ENCODE measurements at places on chromosomes 4 and X. TPM values are rescaled to one million over a fixed set of nuclear protein-coding genes. Genes with fewer than 3 reads are reported as not detected.

- DNase-seq = no peak
These were observed 112.3 kb downstream of the PCDH19 start for GRCh38 chrX:100297728-100298127.

DNA sequence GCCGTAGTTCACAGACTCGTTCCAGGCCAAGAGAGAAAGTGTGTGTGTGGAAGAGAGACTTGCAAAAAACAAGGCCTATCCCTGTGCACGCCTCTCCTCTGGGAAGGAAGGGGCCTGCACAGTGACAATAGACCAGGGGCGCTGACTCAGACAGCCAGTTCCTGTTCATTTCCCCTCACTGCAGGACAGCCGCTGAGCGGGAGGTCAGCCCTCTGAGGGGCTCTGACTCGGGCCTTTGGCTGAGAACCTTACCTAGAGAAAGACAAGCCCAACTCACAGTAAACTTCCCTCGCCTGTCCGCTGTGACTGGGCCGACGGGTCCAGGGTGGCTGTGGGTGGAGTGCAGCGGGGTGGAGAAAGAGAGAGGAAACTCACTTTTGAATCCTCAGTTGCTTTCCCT lies 52.1 kb downstream of the RTL5 start:
- no peak for DNase-seq

The MBNL3 gene
- 19.4 TPM for polyA plus RNA-seq

The TRIM75 gene
- polyA plus RNA-seq = 0.10 TPM

The SPATA4 gene
- 1.3 TPM for polyA plus RNA-seq

The CLOCK gene
- polyA plus RNA-seq = 18.9 TPM

GRCh38 chr4:103197765-103198110 lies 405 bp downstream of the CENPE start:
- DNase-seq = no peak

All from right lung (tissue), 10 donors.